ENCODE measurements at places on chromosomes 7 and 10.

GRCh38 chr10:126523071-126523470, 134.8 kb upstream of the ADAM12 start:
- no peak overlapping the region for H3K4me3 ChIP-seq
- DNase-seq: no peak

DNA sequence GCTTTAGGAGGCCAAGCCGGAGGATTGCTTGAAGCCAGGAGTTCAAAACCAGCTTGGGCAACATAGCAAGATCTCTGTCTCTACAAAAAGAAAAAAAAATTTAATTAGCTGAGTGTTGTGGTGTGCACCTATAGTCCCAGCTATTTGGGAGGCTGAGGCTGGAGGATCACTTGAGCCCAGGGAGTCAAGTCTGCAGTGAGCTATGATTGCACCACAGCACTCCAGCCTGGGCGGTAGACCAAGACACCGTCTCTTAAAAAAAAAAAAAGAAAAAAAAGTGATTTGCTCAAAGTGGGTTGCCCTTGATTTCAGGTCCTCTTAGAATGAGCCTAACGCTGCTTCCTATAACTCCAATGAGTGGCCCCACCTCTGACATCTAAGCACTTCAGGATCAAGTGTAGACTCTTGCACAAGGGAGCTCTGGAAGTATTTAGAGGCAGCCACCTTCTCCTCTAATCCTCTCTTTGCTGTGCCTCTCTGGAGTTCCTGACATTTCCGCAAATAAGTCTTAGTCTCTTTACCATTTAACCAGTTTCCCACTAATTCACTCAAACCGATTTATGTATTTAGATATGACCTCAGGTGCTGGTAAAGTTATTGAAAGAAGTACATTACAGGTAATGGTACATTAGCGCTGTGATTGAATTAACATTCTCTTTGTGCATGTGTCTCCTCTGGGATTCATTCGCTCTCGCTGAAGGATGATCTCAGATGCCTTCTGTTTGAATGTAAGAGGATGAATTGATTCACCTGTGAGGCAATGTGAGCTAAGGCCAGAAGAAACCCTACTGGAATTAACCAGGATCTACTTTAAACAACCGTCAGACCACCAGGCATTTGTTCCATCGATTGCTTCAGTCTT, 60.8 kb upstream of the CELF2 start:
- no peak overlapping the region for H3K4me3 ChIP-seq
- no peaks in the 10 kb centered on the region for H3K27me3 ChIP-seq
- no peaks in the 10 kb centered on the region for H3K36me3 ChIP-seq
- no peaks in the 10 kb centered on the region for H3K4me1 ChIP-seq
- H3K27ac ChIP-seq: no peak overlapping the region
- no peak for DNase-seq

DNA sequence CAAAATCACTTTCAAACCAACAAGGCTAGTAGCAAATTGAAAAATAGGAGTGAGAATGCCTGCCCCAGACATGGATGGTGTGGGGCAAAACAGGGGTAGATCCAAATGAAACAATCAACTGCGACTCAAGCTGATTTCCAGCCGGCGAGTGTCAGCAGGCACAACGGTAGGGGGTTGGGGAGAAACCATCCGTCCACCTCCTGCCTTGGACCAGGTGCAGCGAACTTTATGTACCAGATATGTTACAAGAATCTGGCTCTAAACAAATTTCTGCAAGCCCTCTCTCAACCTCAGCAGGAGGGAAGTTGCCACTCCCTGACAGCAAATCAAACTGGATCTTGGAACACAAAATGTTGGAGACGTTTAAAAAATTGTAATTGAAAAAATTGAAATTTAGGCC, 45.2 kb downstream of the PYROXD2 start:
- DNase-seq: no peak
- no peaks in the 10 kb centered on the region for H3K36me3 ChIP-seq
- peaks cover 11% of the 10 kb centered on the region for H3K4me1 ChIP-seq

DNA sequence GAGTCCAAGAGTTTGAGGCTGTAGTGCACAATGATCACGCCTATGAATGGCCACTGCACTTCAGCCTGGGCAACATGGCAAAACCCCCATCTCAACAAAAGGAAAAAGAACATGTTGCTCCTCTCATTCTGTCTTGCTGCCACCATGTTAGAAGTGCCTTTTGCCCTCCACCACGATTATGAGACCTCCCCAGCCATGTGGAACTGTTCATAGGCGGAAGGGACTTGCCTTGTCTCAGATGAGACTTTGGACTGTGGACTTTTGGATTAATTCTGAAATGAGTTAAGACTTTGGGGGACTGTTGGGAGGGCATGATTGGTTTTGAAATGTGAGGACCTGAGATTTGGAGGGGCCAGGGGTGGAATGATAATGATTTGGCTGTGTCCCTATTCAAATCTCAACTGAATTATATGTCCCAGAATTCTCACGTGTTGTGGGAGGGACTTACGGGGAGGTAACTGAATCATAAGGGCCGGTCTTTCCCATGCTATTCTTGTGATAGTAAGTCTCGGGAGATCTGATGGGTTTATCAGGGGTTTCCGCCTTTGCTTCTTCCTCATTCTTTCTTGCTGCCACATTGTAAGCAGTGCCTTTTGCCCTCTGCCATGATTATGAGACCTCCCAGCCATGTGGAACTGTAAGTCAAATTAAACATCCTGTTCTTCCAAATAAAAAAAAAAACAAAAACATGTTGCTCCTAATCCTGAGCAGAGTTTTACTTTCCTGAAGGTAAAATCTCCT, 22.3 kb downstream of the DLG5 start:
- H3K27me3 ChIP-seq: no peaks in the 10 kb centered on the region
- H3K27ac ChIP-seq: no peak overlapping the region
- H3K4me1 ChIP-seq: peaks cover 8% of the 10 kb centered on the region
- DNase-seq: no peak
- H3K36me3 ChIP-seq: no peaks in the 10 kb centered on the region

GRCh38 chr10:115975506-115975905, 297.5 kb downstream of the GFRA1 start:
- DNase-seq: no peak
- 0 out of 2 replicates have a peak, but pooled peaks cover 24% of the 10 kb centered on the region for H3K27me3 ChIP-seq
- no peak overlapping the region for H3K4me3 ChIP-seq
- no peak overlapping the region for H3K27ac ChIP-seq
- no peaks in the 10 kb centered on the region for H3K36me3 ChIP-seq

GRCh38 chr7:2824678-2825461, 19.2 kb downstream of the GNA12 start:
- no peaks in the 10 kb centered on the region for H3K27me3 ChIP-seq
- no peak overlapping the region for H3K27ac ChIP-seq
- no peak overlapping the region for H3K4me3 ChIP-seq

DNA sequence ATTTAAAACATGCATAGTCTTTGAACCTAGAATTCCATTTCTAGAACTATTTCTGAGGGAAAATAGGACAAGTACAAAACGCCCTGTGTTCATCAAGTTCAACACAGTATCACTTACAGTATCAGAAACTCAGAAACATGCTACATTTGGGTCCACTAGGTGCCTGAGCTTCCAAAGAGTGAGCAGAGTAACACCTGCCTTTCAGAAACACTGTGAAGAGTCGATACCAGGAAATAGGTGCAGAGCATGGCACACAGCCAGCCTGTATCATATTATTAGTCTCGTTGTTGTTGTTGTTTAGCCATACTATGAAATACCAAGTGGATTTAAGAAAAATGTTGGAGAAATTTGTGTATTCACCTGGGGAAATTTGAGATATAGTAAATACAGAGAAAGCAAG, 392.1 kb upstream of the MGMT start:
- H3K4me3 ChIP-seq: no peak overlapping the region
- no peak overlapping the region for H3K27ac ChIP-seq
- no peaks in the 10 kb centered on the region for H3K36me3 ChIP-seq

DNA sequence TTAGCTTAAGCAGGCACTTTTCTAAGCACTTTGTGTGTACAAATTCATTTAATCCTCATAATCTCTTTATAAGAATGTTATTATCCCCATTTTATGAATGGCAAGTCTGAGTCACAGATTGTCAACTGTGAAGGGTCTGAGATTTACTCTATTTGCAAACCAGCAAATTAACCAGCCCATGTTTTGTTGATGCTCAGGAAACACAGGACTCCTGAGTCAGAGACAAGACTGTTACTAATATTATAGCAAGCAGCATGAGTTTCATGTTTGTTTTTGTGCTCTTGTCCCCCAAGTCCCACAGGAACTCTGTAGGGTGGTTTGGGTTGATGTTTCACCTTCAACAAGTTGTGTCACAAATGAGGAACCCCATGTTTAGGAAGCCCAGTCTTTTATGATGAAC, 182.0 kb upstream of the PPP1R3A start:
- H3K4me3 ChIP-seq: no peak overlapping the region
- H3K27ac ChIP-seq: no peak overlapping the region
- H3K36me3 ChIP-seq: no peaks in the 10 kb centered on the region
- H3K4me1 ChIP-seq: peaks cover 9% of the 10 kb centered on the region
- DNase-seq: peak; percentile 18

DNA sequence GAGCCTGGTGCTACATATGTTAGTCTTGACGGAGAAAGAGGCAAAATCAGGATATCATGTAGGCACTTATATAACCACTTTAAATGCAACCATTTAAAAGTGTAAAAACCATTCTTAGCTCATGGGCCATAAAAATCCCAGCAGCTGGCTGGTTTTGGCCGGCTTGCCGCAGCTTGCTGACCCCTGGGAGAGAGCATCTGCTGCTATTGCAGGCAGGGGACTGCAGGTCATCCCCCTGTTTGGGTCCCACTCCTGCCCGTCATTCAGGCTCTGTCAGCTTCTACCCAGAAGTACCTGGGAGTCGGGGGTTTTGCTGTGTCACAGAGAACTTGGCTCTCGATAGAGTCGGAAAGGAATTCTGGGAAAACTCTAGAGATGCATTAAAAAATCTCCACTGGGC, 187.4 kb downstream of the CUX1 start:
- no peak overlapping the region for H3K4me3 ChIP-seq
- no peaks in the 10 kb centered on the region for H3K4me1 ChIP-seq
- no peaks in the 10 kb centered on the region for H3K36me3 ChIP-seq
- H3K27me3 ChIP-seq: no peaks in the 10 kb centered on the region

- no peak overlapping the region for H3K4me3 ChIP-seq
- H3K27ac ChIP-seq: no peak overlapping the region
- H3K27me3 ChIP-seq: no peaks in the 10 kb centered on the region
- H3K4me1 ChIP-seq: peaks cover 41% of the 10 kb centered on the region
- DNase-seq: no peak
- peaks cover 10% of the 10 kb centered on the region for H3K36me3 ChIP-seq
Measured at GRCh38 chr7:158683541-158683940, 21.1 kb downstream of the NCAPG2 start.

DNA sequence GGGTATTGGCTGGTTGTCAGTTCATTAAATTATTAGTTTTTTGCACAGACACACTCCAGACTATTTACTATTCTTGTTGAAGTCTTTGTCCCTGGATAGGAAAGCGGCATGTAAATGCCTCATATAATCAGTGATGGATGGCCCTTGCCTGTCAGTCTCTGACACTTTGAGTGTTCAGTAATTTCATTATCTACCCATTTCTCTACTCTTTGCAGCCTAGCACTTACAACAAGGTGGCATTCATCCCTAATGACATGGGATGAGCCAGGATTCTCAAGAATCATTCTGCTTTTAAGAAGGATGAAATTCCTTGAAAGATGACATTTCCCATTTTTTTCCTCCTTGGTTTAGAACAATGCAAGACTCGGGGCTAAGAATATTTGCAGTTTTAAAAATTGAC, 155.7 kb downstream of the SORCS3 start:
- DNase-seq: no peak
- no peak overlapping the region for H3K4me3 ChIP-seq
- no peaks in the 10 kb centered on the region for H3K36me3 ChIP-seq
- H3K4me1 ChIP-seq: no peaks in the 10 kb centered on the region

DNA sequence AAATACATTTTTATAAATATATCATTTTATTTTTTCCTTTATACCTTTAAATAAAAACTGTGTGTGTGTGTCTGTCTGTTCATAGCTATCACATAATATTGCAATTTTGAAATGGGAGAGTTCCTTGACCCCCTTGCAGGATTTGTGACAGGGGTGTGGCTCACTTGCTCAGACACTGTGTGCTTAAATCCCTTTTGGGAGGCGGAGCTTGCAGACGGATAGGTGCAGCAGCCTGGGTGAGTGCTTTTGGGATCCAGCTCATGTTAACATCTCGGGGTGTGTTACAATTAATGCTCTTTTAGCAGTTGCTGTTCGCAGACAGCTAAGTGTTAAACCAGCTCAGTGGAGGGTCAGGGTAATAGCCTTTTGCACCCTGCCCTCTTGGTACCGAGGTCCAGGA, 459.8 kb downstream of the IPMK start:
- H3K36me3 ChIP-seq: no peaks in the 10 kb centered on the region
- H3K27me3 ChIP-seq: no peaks in the 10 kb centered on the region
- DNase-seq: no peak
- H3K27ac ChIP-seq: no peak overlapping the region

DNA sequence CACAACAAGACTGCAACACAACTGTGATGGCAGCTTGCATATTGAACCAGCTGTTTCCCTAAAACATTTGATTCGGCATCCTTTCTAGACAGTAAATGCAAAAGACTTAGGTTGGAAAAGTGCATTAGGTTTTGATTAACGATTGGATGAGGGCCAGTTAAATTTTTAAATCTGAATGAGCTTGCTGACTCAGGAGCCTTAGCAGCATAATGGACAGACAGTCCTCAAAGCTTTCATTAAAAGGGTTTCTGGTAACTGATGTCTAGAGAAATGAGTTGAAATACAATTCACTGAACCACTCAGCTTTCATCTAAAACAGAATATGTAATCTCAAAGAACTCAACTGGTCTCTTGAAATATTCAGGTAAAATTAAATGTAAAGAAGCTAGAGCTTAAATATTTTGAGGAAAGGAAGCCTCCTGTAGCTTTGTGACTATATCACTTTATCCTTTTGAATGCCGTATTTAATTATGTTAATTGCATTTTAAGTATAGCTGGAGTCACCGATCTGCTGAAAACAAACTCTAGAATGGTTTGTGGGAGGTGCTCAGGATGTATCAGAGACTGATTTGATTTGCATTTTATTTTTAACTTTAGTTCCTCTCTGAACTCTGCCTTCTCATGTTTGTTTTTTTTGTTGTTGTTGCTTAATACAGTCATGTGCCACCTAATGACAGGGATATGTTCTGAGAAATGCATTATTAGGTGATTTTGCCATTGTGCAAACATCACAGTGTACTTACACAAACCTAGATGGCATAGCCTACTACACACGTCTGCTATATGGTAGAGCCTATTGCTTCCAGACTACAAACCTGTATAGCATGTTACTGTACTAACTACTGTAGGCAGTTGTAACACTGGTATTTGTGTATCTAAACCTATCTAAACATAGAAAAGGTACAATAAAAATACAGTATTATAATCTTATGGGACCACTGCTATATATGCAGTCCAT, 29.2 kb upstream of the ATRNL1 start:
- H3K27ac ChIP-seq: no peak overlapping the region
- DNase-seq: peak; percentile 2
- H3K36me3 ChIP-seq: no peaks in the 10 kb centered on the region
- no peaks in the 10 kb centered on the region for H3K4me1 ChIP-seq
- no peak overlapping the region for H3K4me3 ChIP-seq

DNA sequence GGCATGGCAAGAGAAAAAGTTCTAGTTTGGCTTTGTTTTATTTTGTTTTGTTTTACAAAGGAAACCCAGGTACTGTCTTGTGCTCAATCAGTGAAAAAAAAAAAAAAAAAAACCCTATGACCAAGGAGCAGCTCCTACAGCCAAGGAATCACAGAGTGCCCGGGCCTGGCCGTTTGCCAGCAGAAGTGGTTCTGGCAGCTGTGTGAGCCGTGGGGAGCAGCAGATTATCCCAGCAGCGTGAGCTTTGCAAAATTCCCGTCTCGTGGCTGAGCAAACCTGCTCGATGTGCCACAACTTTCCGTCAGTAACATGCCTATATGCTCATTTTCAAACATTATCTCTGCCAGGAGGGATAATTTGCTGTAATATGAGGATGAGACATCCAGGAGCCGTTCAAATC, 293.7 kb downstream of the POU6F2 start:
- H3K27ac ChIP-seq: no peak overlapping the region
- no peak overlapping the region for H3K4me3 ChIP-seq
- no peaks in the 10 kb centered on the region for H3K4me1 ChIP-seq
- no peaks in the 10 kb centered on the region for H3K36me3 ChIP-seq
- H3K27me3 ChIP-seq: no peaks in the 10 kb centered on the region
- DNase-seq: peak; percentile 29

Measured in GM23248 (cell line).